Tongue (tissue), 3 donors: ENCODE measurements at places on chromosomes 6 and 20. TPM values are rescaled to one million over a fixed set of nuclear protein-coding genes. Genes with fewer than 3 reads are reported as not detected.

- peak; percentile 70 for DNase-seq
Observed at GRCh38 chr6:156701966-156702365, 75.2 kb upstream of the ARID1B start.

GRCh38 chr20:46568570-46569129, 18.2 kb upstream of the OCSTAMP start:
- DNase-seq: peak; percentile 97

DNA sequence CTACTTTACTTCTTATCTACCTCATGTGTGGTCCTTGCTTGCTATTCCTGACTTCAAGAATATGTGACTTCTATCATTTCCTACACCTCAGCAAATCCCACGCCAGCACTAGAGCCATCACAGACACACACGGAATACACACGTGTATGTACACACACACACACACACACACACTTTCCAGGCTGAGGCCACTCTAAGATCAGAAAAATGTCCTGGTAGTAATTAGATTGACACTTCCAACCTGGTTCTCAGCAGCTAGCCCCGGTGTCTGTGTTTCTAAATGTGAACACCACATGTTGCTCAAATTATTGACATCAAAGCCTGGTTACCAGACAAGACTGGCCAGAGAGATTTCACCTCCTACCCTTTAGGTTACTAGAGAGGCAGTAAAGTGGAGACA, 54.1 kb upstream of the SASH1 start:
- peak; percentile 41 for DNase-seq

DNA sequence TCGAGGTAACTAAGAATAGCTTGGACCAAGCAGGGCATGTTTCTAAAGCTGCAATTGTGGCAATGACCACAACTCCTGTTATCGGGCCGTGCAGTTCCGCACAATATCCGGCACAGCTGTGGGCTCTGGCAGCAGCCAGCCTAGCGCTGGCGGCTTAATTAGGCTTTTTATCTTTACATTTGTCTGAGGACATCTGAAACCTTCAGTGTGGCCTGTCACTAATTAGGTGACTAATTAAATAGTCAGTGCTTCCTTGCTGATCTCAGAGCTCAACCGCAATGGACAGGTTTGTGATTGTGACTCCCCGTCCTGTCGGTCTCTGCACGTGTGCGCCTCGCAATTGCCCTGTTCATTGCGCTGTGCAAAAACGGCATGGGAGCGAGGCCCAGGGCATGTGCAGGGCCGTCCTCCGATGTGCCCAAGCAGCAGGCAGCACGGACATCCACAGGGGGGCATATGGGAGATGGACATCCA, 134.8 kb upstream of the INSM1 start:
- DNase-seq: peak; percentile 27

Gene FNDC1
- 102 TPM for total RNA-seq

Gene MOCS1
- 13.7 TPM for total RNA-seq

DNA sequence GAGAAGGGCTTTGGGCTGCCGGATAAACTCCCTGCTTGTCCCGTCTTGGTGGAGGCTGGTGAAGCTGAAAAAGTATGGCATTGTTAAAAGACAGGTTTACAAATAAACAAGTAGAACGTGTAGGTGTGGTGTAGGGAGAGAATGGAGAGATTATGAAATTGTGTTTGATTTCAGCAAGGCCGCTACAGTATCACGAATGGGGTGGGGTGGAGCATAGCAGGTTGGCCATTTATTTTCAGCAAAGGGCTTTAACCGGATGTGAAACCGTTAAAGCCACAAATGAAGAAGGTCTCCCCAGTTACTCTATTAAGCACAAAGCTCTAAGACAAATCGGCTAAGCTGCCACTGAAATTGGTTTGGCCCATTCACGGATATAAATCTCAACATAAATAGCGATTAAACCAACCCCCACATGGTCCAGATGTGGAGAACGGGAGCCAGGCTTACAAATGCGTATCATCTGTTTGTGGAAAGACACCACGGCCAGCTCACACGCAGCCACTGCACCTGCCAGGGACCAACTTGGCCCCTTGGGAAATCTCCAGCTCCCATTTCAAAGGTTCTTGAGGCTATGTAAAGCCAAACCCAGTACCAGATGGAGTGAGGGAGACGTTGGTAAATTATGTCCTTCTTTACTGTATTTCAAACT, 94.0 kb downstream of the ZMYND8 start:
- DNase-seq: peak; percentile 92

- peak; percentile 45 for DNase-seq
Observed at GRCh38 chr6:154343473-154344308, 12.9 kb downstream of the IPCEF1 start.

Gene SLC22A1
- not detected for total RNA-seq

DNA sequence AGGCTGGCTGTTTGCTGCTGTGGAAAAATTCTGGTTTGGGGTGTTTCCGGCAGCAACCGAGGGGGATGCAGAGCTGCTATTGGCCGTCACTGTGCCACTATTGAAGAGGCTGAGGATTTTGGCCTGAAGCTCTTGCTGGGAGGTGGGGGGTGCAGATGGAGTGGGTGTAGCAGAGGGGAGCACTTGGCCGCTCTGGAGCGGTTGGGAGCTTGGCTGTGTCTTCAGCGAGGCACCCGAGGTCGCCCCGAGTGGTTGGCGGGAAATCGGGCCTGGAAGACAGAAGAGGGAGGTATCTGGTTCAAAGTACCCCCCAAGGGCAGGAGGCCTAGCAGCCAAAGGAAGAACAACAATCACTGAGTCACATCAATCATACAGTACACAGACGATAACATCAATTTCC, 27.1 kb downstream of the NCOA5 start:
- DNase-seq: no peak

- no peak for DNase-seq
Observed at GRCh38 chr6:71468841-71469700, 180.5 kb downstream of the OGFRL1 start.

- peak; percentile 4 for DNase-seq
Observed at GRCh38 chr6:85115876-85116275, 334.0 kb upstream of the NT5E start.

- DNase-seq: no peak
Observed at GRCh38 chr6:159919011-159919511, 28.3 kb downstream of the MAS1 start.

Gene PNLDC1
- total RNA-seq: 0.82 TPM

Gene VNN1
- total RNA-seq: 0.31 TPM

- no peak for DNase-seq
Observed at GRCh38 chr6:170147832-170148708, 142.8 kb downstream of the DLL1 start.

Gene CST1
- not detected for total RNA-seq

- DNase-seq: no peak
Observed at GRCh38 chr6:89217299-89217910, at the start of gene GABRR1. Gene GABRR1 (minus strand): TSS chr6:89217358. CDS start chr6:89217322, 36 bp downstream.

Gene PTCRA
- 1.8 TPM for total RNA-seq

- DNase-seq: peak; percentile 40
Observed at GRCh38 chr6:113642714-113643406, 214.3 kb upstream of the MARCKS start.

- no peak for DNase-seq
Observed at GRCh38 chr6:150201772-150202329, 59.0 kb downstream of the PPP1R14C start.

Gene ENPP5
- 9.6 TPM for total RNA-seq

- DNase-seq: peak; percentile 50
Observed at GRCh38 chr20:11935212-11936154, 17.8 kb downstream of the BTBD3 start.

DNA sequence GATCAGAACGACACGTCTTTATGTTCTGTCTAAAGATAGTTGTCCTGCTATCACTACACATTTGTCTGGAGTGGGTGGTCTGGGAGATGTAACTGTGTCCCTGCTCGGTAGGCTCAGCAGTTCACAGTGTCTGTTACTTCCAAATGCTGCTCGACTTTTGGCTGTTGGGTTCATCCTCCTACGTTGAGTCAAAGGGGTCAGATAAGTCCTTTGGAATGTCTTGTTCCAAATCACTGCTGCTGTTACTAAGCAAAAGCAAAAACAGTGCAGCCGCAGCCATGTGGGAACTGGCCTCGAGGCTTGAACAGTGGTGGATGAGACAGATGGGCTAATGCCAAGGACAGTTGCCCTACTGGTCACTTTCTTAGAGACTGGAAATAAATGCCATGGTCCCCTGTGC, 272.2 kb upstream of the MAP3K7 start:
- DNase-seq: no peak

DNA sequence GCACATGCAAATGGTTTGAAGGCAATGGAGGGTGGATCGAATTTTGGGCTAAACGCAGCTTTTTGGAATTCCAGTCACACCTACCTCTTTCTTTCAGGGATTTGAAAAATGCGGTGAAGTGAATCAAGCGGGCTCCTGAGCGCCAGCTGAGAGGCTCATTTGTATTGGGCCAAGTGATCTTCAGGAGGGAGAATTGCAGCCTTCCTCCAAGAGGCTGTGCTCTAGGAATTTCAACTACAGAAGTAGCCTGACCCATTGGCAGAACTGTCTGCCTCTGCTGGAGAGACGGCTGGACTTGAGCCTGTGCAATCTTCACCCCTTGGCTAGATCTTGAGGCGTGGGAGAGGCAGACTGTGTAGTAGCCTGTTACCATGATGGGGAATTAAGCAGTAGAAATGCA, 5.7 kb upstream of the TIAM2 start:
- DNase-seq: no peak

DNA sequence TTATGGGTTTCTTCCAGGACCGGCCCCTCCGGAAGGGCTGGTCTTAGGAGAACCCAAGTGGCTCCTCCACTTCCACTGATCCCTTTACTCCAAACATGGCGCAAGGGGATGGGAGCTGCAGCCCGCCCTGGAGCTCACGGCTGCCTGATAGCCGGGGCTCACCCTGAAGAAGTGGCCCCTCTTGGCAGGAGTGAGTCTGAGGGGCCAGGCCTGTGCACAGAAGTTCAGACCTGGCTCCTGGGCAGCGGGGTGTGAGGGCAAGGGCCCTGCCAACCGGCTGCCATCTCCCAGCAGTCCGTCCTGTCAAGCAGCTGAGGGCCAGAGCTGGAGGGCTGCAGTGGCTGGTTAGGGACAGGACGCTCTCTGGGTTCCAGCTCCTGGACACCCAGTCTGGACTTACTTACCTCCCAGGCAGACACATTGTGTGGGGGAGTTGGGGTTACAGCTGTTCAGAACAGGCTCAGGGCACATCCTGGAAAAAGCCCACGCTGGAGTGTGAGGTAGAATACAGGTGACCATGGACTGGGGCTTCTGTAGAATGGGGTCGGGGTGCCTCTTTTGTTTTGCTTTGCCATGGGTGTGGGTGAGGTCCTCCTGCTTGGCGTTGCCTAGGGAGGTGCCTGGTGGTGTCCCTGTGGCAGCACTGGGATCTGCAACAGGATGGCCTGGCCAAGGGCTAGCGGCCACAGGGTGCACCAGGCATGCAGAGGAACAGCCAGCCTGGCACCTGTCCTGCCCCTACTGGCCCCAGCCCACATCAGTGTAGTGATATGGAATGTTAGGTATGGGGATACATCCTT, 88.4 kb downstream of the ASXL1 start:
- no peak for DNase-seq

DNA sequence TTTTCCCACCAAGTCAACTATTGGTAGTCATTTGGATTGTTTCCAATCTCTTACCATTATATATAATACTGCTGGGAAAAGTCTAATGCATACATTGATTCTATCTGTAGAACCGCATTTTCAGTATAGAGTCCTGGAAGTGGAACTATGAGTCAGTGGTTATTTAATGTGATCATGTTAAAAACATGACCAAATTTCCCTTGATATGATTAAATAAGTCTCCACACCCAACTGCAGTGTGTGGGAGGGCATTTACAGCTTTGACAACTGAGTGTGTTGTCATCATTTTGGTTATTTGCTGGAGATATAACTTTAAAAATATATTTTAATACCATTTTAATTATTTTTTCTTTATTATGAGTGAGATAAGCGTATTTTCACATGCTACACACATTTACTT, 1027.6 kb downstream of the EYS start:
- DNase-seq: no peak

Gene C20orf202
- total RNA-seq: not detected

Gene DLK2
- 5.2 TPM for total RNA-seq

DNA sequence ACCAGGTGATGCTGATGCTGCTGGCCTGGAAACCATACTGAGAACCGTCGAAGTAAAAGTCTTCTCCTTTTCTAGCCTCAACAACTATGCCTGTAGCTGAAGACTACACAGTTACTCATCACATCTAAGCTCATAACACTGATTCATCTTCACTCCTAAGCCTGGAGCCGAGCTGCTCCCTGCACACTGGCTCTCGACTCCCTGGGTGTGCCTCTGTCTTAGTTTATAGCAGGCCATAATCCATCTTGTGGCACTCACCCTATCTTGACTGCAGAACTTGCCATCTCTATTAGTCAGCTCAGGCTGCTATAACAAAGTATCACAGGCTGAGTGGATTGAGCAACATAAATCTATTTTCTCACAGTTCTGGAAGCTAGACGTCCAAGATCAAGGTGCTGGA, 191.0 kb downstream of the UNC5CL start:
- DNase-seq: no peak

DNA sequence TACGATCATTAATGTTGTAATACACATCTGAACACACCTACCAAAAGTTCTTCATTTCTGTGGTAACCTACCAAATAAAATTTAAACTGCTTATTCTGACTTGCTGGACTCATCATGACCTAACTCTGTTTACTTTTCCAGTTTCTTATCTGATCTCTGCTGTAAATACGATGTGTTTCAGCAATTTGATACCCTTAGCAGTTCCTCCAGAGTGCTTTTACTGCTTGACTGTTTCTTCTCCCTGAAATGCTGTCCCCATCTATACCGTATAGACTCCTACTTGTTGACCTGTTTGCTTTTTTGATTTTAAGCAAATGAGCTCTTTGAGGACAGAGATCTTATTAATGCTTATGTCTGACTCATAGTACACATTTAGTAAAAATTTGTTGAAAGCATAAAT, 119.5 kb downstream of the SCAF8 start:
- DNase-seq: no peak

DNA sequence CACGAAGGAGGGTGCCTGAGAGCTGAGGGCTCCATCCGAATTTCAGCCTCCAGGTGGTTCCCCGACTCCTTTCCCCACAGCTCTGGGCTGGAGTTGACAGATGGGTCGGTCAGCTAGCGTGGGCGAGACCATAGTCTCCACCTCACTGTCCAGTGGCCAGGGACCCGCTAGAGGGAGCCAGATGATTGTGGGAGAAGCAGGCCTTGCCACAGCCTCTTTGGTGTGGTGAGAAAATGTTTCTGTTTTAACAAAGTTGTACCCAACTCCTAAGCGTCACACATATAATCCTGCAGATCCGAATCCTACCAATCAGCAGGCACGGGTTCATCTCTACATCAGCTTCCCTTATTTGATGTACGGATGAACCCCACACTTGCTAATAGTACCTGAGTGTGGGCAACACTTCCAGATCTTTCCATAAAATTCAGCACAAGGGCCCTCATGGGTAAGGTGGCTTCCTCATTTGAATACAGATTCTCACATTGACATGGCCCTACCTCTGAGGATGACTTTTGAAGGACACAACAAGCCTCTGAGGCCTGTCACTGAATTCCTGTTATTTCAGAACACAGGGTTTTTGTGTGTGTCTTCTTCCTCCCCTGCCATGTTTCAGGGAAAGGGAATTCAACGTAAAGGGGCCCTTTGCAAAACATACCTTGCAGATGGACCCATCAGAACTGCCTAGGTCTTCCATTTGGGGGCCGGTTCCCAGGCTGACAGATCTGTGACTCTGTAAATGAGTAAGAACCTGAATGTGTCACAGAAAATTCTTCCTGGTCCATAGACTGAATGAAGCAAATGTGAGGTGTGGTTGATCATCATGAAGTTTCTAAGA, 103.2 kb upstream of the DUSP22 start:
- DNase-seq: peak; percentile 92
